ENCODE measurements at places on chromosomes 4 and X.

- peak; percentile 60 for DNase-seq
Measured at GRCh38 chrX:72018277-72019112, 107.8 kb downstream of the NHSL2 start.

- DNase-seq: no peak
Measured at GRCh38 chr4:59348949-59349348, 1851.2 kb upstream of the ADGRL3 start.

DNA sequence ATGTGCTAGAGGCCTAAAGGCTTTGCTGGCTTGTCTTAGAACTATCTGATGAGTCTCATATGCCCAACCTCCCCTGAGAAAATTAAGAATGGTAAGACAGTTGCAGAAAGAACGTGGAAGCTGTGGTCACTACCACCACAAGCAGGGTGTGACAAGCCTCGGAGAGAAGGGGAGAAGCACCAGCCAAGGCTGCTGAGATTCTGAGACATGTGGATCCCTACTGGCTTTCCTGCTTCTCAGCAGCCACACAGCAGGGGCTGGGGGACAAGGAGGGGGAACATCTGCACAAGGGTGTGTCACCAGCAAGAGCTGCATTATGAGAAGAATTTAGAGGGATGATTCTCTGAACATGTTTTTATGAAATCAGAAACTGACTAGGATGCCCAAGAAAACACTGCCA, 19.4 kb downstream of the TAPT1 start:
- no peak for DNase-seq

DNA sequence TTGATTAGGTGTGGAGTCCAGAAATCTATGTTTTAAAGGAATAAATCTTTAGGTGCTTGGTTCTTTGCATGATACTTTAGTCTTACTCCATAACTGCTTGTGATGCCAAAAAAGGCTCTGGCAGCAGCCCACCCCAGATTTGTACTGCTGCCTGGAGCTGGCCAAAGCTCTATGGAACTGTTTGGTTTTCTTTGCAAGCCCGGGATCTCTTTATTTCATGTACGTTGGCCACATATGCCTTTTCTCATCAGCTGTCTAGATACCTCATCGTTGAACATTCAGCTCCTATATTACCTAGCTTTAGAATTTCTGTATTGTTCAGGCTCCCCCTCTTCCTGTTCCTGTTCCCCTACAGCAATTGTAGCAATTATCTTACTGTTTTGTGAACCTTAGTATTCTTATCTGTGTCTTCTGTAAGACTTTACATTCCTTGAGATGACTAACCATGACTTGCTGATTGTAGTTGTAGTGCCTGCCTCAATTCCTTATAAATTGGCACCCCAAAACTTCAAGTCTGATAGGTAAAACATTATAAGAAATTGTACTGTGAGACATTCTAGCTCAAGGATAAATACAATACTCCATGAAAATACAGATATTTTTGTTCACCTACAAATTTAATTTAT, 199.4 kb upstream of the GPRIN3 start:
- no peak for DNase-seq

DNA sequence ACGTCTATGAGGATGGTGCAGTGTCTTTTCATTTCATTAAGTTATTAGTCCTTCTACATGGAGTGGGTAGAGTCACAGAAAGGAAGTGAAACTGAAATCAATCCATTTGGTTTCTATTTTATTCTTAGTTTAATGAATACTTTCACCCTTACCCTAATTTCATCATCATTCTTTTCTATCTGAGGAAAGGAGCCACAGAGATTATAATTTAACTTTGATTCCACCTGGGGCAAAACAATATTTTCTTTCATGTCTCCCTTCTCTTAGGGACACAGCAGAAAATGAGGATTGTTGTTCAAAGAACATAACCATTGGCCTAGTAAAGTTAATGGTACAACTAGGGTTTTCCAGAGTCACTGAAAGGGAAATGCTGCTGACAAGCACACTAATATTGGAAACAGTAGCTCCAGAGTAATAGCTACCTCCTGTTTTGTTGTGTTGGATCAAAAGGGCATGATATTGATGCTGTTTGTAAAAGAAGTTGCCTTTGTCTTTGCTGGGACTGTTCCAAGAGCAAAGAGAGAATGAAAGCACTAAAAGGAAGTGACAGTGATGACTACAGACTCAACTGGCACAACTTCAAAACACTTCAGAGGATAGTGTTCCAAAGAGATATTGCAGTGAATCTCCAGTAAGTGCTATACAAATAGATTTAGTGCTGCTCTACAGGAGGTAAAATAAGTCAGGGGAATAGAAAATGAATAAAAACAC, 247.1 kb upstream of the PITX2 start:
- DNase-seq: no peak

- DNase-seq: no peak
Measured at GRCh38 chr4:51942108-51942832, 77.9 kb downstream of the LRRC66 start.

DNA sequence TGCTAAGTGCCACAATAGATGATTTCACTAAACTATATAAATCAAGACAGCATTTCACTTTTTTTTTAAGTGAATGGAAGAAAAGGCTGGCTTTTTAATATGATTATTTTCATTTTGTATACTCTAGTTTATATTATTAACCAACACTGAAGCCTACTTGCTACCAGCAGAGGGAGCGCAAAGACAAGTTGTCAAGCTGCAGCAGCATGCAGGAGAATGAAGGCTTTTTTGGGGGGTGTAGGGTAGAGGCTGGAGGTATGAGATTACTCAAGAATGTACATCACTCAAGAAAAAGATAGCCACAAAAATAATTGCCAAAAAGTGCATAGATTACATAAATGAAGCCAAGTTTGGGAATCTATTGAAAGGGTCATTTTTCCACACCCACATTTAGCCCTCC, 519.5 kb downstream of the FGF13 start:
- DNase-seq: no peak

Measured in stimulated activated CD8-positive, alpha-beta memory T cell treated with anti-CD3 and anti-CD28 coated beads, Interleukin-12 subunit alpha, Interleukin-12 subunit beta, amount 100 ng/mL, for 1 hour (primary cell).